ENCODE measurements at places on chromosomes 3 and 15.

GRCh38 chr3:3765661-3766060, 33.6 kb upstream of the LRRN1 start:
- DNase-seq = no peak
- no peaks in the 10 kb centered on the region for H3K36me3 ChIP-seq
- H3K27me3 ChIP-seq = no peaks in the 10 kb centered on the region
- H3K4me1 ChIP-seq = no peaks in the 10 kb centered on the region

DNA sequence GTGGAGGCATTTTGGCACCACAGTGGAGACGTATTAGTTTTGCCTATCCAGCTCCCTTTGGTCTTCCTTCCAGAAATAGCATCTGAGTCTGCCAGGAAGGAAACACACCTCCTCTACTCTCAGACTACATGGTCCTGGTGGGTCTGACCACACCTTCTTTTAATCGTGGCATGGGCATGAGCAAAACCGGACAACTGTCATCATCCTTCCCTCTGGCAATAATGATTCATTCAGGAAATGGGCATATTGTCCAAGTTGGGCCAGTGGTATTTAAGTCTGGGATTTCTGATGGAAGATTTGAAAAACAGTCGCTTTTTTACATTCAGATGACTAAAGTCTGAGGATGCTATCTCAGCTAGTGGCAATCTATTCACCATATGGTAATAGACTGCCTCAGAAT, 601.0 kb upstream of the ADAMTS9 start:
- H3K4me1 ChIP-seq = no peaks in the 10 kb centered on the region
- no peak overlapping the region for H3K4me3 ChIP-seq
- H3K36me3 ChIP-seq = no peaks in the 10 kb centered on the region
- no peak overlapping the region for H3K27ac ChIP-seq
- H3K27me3 ChIP-seq = no peaks in the 10 kb centered on the region
- DNase-seq = no peak

DNA sequence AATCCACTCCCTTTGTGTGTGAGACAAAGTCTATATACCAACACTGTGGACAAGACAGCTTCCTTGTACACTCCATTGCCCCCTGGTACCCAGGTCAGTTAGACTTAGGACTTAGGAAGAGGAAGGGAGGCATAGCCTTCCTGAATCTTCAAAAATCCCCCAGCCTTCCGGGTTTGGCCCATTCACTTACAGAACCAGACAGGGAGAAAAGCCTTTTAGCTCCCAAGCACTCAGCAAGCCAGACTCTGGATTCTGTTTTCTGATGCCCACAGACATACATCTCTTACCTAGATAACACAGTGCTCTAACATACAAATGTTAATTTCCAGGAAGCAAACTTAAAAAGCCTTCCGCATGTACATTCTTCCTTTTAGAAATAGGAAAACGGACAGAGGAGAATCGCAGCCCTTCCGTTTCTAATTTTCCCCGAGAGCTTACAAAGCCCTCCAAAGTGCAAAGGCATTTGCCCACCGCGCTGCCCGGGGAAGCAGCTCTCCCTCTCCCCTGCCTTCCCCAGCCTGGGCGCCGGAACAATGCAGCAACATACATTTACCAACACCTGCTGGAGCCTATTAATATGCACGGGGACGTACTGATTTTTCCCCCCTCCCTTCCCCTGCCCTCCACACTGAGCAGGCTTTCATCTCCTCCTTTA, 442.0 kb downstream of the MAGI1 start:
- no peak for DNase-seq
- H3K27ac ChIP-seq = no peak overlapping the region
- no peaks in the 10 kb centered on the region for H3K4me1 ChIP-seq
- H3K4me3 ChIP-seq = no peak overlapping the region
- H3K27me3 ChIP-seq = peaks cover 3% of the 10 kb centered on the region

DNA sequence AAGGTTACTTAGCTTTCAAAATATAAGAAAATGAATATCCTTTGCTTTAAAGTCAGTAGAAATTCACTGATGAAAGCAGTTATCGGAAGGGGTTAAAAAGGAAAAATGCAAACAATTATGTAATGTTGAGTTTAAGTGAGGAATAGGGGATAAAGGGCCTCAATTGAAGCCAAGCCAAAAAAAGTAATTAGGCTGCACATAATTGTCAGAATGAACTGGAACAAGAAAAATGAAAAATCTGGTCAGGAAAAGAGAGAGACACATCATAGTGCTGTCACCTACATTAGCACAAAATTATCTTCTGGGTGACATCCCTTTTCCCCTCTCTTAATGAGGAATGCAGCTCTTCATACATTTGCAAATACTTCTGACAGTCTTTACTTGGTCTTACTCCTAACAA, 48.8 kb upstream of the PIK3R4 start:
- H3K27ac ChIP-seq = no peak overlapping the region
- DNase-seq = no peak
- peaks cover 4% of the 10 kb centered on the region for H3K27me3 ChIP-seq
- no peak overlapping the region for H3K4me3 ChIP-seq
- no peaks in the 10 kb centered on the region for H3K36me3 ChIP-seq

DNA sequence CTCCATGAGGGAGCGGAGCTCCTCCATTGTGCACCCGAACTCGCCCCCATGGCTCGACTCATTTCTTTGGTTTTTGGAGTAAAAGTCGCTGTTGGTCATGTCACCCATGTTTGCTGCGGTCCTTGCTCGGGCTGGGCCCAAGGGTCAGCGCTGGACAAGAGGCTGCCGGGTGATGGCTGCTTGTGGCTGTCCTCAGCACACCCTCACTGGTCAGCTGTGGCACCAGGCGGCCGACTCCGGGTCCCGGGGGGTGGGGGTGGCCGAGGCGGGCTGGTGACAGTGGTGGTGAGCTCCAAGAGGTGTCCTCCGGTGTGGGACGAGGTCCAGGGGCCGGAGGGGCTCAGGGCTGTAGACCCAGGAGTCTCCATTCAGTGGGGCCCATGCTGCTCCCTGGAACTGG, 56.0 kb downstream of the ATP2B2 start:
- H3K36me3 ChIP-seq = no peaks in the 10 kb centered on the region
- no peak for DNase-seq
- no peaks in the 10 kb centered on the region for H3K27me3 ChIP-seq
- H3K27ac ChIP-seq = no peak overlapping the region

- no peak for DNase-seq
- no peaks in the 10 kb centered on the region for H3K27me3 ChIP-seq
- peak overlapping the region; percentile 80 for H3K4me3 ChIP-seq
- peaks cover 23% of the 10 kb centered on the region for H3K4me1 ChIP-seq
Measured at GRCh38 chr3:49673121-49673714, 933 bp upstream of the APEH start.

All from natural killer cell (primary cell).